CMK (cell line): ENCODE measurements at places on chromosomes 5 and 9.

- DNase-seq, result no peak
Observed at GRCh38 chr9:134717056-134717455, 75.5 kb downstream of the COL5A1 start.

DNA sequence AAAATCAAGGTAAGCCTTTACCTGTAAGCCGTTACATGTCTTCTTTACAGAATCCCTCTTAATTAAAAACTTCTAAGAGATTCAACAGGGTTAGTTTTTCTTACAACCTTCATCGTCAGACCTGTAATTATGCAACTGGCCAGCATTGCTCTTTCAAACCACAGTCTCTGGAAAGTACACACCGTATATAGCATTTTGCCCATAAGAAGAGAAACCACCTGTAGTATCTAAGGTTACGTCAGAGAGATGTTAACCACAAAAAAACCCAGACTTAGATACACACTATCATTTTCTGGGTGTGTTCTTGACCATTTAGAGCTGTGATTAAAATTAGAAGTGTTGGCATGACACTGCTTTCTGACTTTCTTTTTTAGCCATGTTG is 140.0 kb downstream of the MUSK start:
- DNase-seq, result no peak

DNA sequence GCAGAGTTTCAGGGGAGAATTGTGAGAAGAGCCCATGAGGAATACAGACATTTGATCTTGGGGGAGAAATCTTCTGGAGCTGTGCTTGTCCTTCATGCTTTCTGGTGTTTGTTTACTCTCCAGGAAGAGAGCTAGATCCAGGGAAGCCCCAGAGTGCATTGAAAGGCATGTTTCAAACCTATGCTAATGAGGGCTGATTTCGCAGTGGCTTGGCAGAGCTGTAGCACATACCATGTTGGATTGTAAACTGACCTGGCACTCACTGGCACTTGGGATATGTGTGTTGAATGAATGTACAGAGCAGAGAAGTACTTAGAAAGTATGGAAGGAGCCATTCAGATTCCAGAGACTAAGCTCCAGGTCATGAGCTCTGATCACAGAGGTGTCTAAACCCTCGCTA is 30.9 kb downstream of the TNFSF8 start:
- no peak for DNase-seq

GRCh38 chr5:12805165-12805698 is 901.0 kb upstream of the CTNND2 start:
- DNase-seq, result no peak

DNA sequence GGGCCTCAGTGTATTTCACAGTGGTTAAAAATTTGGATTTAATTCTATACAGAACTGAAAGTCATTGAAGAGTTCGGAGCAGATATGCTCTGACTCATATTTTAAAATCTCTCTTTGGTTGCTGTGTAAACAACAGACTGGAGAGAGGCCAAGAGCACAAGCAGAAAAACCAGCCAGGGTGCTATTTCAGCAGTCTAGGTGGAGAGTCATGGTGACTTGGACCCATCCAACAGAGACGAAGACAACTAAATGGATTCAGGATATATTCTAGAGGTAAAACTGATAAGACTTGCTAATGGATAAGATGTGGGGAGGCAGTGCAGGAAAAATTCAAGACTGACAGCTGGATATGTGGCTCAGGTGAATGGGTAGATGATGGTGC is 168.9 kb downstream of the MAPKAP1 start:
- no peak for DNase-seq
